ENCODE measurements at places on chromosomes 16 and 17.

DNA sequence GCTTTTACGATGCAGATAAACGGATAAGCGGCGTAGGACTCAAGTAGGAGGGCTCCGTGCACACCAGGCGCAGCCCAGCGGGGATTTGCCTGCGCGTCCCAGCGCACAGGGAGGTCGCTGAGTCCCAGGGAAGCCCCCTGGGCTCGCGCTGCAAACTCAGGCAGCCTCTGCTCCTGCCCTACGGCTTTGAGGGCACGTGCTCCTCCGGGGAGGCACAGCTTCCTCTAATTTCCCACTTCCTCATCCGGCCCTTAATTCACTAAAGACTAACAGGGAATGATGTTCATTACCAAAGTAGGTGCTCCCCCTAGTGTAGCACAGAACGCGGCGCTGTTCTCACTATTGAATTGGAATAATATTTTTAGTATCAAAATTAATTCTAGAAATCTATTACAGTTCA, 825.4 kb downstream of the KCNJ18 start:
- no peak for DNase-seq

DNA sequence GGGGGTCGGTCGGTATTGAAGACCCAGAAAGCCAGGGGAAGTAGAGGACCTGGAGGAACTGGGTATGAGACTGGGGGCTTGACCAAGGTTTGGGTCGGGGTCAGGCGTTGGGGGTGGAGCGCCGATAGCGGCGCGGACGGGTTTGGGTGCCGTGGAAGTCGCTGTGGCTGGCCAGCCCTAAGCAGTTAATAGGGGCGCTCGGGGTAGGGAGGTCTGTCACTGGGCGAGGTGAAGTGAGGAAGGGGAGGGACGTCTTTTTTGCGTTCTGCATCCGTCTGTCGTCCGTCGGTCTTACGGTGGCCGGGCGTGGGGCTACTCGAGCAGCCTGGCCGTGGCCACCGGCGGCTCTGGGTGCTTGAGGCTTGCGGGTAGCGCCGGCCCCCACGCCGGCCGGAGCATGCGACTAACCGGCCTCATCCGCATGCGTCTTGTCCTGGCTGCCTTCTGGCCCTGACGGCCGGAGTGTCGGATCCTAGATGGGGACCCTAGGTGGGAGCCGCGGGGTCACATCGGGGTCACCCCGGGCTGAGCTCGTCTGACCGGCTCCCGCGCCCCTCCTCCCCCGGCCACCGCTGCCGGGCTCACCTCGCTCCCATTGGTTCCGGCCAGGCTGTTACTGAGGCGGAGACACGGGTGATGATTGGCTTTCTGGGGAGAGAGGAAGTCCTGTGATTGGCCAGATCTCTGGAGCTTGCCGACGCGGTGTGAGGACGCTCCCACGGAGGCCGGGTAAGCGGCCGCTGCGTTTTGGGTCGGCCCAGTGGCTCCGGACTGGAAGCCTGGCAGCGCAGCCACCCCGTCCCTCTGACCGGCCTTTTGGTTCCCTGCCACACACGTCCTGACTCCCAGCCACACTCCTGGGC, 10.3 kb upstream of the TMEM88 start:
- peak; percentile 95 for DNase-seq

GRCh38 chr16:75053791-75054555, 55.1 kb downstream of the ZNRF1 start:
- no peak for DNase-seq

- DNase-seq: no peak
These were observed 19.1 kb upstream of the COPRS start for GRCh38 chr17:31877911-31878702.

DNA sequence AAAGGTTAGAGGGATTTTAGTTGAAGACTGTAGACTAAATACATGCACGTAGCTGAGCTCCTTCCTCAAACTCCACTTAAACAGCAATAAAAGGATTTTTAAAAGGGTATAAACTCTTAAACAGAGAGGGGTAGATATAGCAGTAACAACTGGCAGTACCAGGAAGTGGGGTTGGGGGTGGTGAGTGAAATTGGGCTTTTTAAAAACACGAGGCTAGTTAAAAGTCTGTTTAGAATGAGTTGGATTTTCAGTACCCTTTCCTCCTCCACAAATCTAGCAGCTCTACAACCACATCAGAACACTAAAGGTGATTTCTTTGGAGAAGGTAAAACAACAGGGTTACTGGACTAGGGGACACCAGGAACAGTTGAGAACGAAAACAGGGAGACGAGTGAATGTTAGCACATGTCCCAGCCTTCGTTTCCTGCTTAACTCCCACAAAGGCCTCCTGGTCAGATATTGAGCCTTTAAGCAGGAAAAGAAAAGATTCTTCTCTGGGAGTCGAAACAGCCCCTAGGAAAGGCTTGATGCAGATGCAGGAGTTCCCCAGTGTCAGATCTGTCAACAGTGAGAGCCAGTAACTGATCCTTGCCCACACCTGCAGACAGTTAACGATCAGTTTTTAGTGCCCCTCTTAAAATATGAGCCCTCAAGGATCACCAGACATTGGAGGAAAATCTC, 13.8 kb downstream of the NETO2 start:
- DNase-seq: no peak

DNA sequence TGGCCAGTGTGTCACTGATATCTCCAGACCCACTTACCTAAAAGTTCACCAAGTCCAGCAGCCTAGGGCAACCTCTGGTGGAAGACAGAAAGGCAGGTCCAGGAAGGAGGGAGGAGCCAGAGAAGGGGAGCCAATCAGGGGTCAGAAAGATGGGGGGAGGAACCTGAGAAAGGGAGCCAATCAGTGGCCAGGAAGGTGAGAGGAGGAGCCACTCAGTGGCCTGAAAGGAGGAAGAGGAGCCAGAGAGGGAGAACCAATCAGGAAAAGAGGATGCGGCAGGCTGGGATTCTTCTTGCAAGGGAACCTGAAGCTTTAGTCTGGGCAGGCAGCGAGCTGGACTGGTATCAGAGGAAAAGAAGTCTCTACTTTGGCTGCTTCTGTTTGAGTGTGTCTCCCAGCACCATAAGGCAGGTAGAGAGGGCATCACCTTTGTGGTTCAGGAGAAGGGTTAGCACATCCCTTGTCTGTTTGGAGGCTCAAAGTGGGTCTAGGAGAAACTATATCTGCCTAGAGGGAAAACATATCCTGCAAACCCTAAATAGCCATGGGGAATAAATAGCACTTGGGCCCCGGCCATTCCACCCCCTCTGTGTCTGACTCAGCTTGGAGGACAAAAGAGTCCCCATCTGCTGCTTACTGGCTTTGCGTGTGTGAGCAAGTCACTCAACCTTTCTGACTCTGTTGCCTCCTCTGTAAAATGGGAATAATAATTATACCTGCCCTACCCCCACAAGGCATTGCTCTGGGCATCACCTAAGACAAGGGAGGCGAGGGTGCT, 43.4 kb upstream of the CRHR1 start:
- DNase-seq: peak; percentile 33

GRCh38 chr17:45149669-45150664, 1.7 kb downstream of the HEXIM1 start:
- DNase-seq: no peak

- DNase-seq: no peak
These were observed 30.2 kb downstream of the PLD6 start for GRCh38 chr17:17175917-17176316.
